HCT116 (cell line): ENCODE measurements at places on chromosomes 6 and 20. TPM values are rescaled to one million over a fixed set of nuclear protein-coding genes. Genes with fewer than 3 reads are reported as not detected.

- DNase-seq = peak; percentile 67
Measured at GRCh38 chr6:80143419-80143937, 37.0 kb downstream of the BCKDHB start.

- DNase-seq = no peak
Measured at GRCh38 chr6:16476861-16477260, 238.5 kb downstream of the GMPR start.

Gene ZNF341
- total RNA-seq = 4.9 TPM

Gene AIF1
- total RNA-seq = not detected

Gene IDH3B
- 132 TPM for total RNA-seq

Gene POM121L2
- total RNA-seq = not detected

DNA sequence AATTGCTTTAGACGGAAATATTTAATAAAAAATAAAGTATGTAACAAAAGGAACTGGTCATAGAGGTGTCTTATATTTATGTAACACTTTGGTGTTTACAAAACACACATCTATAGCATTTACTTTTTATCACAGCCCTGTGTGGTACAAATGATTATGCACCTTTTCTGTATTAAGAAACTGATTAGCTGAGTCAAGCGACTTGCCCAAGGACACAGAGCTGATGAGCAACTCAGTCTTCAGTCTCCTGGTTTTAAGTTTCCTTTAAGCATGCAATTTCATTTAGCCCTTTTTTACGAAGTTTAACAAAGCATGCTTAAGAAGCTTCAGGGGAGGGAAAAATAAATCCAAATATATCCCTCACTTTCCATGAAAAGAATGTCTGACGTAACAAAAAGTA is 2.5 kb downstream of the DCDC2 start:
- DNase-seq = no peak

Gene PNLDC1
- total RNA-seq = 0.37 TPM

Gene PACRG
- 0.71 TPM for total RNA-seq

Gene ZNF311
- total RNA-seq = not detected

Gene TNXB
- total RNA-seq = 8.5 TPM

GRCh38 chr20:59195316-59195993 is 31.8 kb downstream of the ZNF831 start:
- no peak for DNase-seq

DNA sequence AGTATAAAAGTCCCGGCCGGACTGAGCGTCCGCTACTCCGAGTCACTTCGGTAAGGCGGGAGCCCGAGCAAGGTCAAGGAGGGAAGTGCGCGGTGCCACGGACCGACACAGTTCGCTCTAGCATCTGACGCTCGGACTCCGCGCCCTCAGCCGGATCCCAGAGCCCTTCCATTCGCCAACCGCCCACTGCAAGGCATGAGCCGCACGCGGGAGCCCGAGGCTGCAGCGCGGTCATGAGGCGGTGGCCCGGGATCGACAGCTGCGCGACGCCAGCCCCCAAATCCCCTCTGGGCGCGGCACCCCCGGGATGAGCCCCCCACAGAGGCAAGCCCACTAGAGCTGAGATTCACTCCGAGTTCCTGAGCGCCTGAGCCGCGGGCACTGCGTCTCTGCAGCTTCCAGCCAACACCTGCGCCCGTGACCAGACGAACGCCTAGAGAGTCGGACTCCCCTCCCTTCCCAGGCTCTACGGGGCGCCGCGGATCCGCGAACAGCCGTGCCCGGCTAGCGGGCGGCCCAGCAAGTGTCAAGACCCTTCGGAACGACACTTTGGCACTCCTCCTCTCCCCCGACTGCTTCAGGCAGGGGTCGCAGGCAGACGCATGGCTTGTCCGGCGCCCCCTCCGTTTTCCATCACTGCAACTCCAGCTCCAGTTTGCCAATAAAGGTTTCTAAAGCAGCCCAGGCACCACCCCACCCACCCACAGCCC is 725 bp upstream of the ISM1 start:
- DNase-seq = no peak

GRCh38 chr6:83190626-83191025 is 2.4 kb downstream of the PGM3 start:
- no peak for DNase-seq

- no peak for DNase-seq
Measured at GRCh38 chr20:9829835-9830234, 9.0 kb downstream of the PAK5 start.

Gene KAT14
- total RNA-seq = 11.4 TPM

DNA sequence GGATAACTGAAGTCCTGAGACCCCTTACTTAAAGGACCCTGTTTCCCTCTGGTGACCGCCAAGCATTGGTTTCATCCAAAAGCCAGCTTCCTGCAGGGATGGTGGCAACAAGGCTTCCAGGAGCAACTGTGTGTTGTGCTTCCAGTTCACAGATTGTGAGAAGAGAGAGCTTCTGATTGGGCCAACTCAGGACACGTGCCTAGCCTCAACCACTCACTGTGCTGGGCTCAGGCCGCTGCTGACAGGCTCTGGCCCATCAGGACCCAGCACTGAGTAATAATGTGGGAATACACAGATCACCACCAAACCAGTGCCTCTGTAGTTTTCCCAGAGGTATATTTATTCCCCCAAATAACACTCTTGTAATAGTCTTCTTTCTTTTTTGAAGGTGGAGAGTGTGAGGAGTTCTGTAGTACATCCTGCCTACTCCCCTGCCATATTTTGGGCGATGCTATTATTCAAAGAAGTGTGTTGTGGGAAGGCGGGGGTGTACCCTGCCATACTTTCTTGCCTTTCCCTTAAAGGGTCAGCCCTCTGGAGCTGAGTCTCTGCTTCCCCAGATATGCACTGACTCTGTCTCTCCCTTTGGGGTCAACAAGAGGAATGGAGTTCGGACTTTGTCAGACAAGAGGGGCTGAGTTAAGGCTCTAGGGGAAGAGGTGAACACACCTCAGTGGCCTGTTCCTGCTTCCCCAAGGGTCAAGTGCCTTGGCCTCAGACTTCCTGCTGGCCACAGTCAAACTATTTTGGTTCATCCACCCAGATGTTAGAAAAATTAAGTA is 23.2 kb downstream of the PPP1R16B start:
- no peak for DNase-seq

Gene TCP11
- not detected for total RNA-seq

DNA sequence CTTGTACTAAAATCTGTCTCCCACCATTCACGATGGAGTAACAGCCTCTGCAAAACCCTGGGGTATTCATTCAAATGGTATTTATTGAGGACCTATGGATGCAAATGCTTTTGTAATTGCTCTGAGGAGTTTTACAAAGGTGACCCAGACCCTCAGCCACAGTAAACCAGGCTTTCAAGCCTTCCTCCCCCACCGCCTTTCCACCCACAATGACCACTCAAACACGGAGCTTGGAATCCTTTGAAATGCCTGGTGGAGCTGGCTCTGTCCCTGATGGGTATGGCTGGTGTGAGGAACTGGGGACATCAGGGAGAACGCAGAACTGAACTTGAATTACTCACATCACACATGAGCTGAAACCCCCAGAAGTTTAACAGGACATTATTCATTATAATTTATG is 246.4 kb downstream of the CDH26 start:
- DNase-seq = no peak

Gene OPRM1
- not detected for total RNA-seq

DNA sequence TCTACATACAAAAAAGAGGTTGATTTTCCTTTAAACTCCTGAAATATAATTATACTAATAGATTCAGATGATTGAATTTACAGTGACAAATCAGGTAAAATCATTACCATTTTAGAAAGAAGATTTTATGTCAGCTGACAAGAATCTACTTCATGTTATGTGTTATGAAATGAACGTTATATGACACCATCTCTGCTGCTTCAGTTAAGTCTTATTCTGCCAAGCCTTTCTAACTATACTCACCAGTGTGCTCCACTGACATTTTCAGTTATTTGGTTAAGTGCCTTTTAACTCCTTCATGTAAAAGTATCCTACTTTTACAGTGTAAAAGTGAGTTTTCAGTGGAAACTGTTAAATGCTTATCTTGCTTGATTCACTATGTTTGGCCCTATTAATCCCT is 80.4 kb downstream of the RWDD2A start:
- no peak for DNase-seq

- DNase-seq = no peak
Measured at GRCh38 chr20:6341491-6341890, 218.7 kb upstream of the FERMT1 start.

GRCh38 chr20:22489626-22490286 is 94.6 kb downstream of the FOXA2 start:
- DNase-seq = no peak

Gene CD83
- total RNA-seq = 6.0 TPM

DNA sequence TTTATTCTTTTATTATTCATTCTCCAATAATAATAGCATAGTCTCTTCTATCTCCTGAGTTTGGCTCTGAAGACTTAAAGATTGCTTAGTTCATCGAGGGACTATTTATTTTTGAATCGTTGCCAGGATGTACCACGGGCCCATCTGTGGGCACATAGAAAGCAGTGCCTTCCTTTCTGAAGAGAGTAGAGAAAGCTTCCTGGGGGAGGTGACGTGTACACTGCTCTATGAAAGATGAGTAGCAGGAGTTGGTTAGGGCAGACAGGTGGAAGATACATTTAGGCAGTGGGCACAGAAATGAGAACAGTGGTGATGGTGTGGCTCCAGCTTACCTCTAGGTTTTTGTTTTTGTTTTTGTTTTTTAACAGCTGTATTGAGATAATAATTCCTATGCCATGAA is 98.4 kb downstream of the CDKAL1 start:
- no peak for DNase-seq

DNA sequence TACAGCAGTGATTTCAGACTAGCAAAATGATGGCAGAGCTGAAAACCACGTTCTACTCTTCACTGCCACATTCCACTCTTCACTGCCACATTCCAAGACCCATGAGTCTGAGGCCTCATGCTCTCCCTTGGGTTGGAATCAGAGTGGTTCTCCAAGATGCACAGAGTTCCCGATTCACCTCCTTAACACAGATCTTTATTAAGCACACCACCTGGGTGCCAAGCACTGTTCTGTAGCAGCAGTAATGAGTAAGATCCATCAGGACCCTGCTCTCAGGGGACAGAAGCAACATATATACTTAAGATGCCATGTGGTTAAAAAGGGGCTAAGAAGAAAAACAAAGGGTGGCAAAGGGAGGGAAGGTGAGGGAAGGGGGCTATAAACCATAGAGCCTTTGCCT is 26.9 kb downstream of the TSHZ2 start:
- no peak for DNase-seq

GRCh38 chr6:163008186-163008585 is 280.4 kb downstream of the PACRG start:
- no peak for DNase-seq

Gene ANKEF1
- 15.8 TPM for total RNA-seq
